ENCODE measurements at places on chromosomes 4 and X.

DNA sequence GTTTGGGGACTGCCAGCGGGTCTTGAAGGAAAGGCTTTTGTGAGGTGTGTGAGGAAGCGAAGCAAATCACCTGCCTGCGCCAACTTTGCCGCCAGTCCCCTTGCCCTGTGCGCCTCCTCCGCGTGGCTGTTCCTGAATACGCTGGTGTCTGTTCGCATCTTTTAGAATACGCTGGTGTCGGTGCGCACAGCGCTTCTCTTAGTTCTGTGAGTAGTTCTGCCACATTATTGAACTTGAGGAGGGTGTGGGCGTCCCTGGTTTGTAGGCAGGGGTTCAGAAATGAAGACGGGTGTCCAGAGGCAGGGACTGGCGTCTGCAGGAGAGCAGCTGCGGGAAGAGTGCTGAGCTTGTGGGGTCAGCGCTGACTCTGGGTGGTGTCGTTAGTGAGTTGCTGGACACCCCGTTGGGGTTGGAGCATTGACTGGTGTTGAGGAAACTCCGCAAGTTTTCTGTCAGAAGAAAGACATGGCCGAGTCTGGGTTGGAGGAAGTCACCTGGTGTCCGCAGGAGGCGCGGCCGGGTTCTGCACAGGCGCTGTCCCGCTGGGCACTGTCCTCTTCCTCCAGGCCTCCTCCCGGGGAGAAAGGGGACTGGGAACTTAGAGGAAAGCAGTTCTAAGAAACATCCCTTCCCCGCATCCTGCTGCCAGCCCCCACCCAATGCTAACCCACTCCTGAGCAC lies 930 bp downstream of the ZNF718 start:
- no peak for DNase-seq

DNA sequence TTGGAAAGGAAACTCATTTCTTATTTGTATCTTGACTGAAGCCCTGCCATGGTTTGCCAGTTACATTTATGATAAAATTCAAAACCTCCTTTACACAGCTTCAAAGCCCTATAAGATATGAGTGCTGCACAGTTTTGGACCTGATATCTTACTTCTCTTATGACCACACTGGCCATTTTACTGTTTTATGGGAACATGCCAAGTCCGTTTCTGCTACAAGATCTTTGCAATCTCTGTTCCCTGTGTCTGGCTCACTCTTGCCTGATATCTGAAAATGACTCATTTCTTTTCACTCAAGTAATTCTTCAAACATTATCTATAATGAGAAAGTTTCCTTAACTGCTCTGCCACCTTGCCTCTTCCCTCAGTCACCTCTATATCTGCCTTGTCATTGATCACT lies 247.3 kb downstream of the SPOCK3 start:
- DNase-seq, result no peak

DNA sequence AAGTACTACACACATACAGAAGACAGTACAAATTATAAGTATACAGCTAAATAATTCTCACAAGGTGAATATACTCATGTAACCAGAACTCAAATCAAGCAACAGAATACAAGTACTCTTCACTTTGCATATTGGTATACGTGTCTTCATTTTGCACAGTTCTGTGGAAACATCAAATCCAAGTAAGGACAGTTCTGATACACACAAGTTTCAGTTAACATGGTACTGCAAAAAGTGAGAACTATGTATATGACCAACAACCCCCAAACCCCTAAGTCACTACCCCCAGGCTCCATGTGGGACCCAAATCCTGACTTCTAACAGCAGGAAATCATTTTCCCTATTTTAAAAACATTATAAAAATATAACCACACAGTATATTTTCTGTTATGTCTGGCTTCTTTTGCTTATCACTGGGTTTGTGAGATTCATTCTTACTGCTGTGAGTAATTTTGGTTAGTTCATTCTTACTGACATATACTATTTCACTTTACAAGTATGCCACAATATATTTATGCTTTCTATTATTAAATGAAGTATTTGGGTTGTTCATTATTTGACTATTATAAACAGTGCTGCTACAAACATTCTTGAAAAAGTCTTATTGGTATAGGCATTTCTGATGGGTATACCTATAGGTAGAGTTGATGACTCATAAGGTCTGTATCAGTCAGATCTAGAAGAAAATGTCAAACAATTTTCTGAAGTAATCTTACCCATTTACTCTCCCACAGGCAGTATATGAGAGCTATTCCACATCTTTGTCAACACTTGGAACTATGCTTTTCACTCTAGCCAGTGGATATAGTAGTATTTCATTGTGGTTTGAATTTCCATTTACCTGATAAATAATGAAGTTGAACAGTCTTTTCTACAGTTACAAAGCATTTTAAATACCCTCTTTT lies 47.0 kb downstream of the SCLT1 start:
- DNase-seq, result no peak

DNA sequence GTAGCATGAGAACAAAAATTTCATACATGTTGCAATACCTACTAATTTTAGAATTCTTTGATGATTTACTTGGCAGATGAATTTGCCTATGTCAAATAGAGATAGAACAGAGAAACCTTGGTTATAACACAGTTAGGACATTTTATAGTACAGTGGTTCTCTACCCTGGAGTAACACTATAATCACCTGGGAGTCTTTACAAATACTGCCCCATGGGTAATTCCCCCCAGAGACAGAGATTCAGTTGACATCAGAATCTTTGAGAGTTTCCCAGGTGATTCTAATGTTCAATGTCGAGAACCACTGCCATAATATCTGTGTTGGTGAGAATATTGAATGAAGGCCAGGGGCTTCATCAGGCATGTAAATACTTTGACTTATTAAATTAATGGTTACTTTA lies 401.3 kb upstream of the NDST4 start:
- DNase-seq, result no peak

DNA sequence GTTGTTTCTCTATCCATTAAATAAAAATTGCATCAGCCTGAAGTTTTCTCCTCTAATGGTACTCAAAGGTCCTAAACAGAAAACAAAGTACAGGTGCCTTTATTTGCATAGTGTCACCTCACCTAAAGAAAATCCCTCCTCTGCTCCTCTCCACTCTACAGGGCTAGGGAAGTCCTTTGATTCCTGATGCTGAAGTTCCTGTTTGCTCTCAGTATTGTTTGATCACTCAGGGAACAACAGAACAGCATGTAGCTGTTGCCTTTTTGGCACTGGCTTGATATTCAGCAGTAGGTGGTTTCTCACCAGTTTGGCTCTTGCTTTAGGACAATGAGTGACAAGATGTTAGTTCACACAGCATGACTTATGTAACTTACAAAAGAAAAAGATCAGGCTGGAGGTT lies 156.2 kb upstream of the SLC7A11 start:
- no peak for DNase-seq

GRCh38 chr4:58564695-58565475 lies 1454.7 kb upstream of the IGFBP7 start:
- no peak for DNase-seq

DNA sequence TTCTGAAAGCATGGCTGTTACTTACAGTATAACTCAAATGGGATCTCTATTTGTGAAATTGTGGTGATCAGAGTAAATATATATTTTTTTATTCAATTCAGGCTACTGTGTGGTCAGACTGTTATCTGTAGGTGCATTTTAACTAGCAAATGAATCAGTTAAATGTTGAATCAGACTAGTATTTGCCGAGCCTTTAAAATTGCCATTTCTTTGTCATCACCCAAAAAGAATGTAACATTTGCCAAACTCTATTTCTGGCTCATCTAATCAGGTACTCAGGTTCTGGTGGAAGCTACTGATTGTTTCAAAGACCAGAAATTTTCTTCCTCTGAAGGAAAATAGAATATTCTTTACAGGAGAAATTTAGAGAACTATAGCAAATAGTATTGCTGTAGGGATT lies 1.8 kb upstream of the NAA15 start:
- DNase-seq, result no peak

DNA sequence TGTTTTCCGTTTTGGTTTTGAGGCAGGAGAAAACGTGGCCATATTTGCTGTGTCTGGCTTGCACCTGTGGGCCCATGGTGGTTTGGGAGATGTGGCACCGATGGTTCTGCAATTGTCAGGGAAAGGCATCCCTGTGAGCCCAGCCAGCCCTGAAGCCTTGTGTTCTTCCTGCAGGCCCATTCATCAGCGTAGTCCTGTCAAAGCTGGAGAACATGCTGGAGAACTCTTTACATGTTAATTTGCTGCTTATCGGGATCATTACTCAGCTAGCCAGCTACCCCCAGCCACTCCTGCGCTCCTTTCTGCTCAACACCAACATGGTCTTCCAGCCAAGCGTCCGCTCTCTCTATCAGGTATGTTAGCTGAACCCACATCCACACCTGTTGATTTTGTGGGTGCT lies 104.7 kb downstream of the GATB start:
- DNase-seq, result no peak

DNA sequence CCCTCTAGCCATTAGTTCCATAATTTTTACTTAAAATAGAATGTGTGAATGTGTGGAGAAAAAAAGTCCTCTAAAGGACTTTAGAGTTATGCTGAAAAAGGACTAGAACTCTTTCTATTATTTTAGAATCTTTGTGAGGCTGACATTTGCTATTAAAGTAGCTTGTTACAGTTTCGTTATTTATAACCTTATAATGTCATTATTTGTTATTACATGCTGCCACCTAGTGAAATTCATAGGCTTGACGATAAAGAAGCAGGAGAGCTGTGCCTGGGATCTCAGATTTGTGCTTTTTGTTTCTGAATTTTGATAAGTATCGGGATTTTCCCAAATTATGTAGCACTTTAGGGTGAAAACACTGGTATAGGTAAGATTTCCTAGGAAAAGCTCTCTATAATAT lies 38.5 kb upstream of the TAPT1 start:
- DNase-seq, result no peak

GRCh38 chr4:143336781-143337599 lies at the start of gene GAB1:
TSS of gene GAB1 (plus strand) at chr4:143336876. CDS start at chr4:143337189, 313 bp downstream.
- peak; percentile 34 for DNase-seq
